Activated CD4-positive, CD25-positive, alpha-beta regulatory T cell (primary cell): ENCODE measurements at places on chromosomes 16 and 17.

GRCh38 chr17:33284022-33284421 is 9.1 kb downstream of the ASIC2 start:
- DNase-seq = no peak

DNA sequence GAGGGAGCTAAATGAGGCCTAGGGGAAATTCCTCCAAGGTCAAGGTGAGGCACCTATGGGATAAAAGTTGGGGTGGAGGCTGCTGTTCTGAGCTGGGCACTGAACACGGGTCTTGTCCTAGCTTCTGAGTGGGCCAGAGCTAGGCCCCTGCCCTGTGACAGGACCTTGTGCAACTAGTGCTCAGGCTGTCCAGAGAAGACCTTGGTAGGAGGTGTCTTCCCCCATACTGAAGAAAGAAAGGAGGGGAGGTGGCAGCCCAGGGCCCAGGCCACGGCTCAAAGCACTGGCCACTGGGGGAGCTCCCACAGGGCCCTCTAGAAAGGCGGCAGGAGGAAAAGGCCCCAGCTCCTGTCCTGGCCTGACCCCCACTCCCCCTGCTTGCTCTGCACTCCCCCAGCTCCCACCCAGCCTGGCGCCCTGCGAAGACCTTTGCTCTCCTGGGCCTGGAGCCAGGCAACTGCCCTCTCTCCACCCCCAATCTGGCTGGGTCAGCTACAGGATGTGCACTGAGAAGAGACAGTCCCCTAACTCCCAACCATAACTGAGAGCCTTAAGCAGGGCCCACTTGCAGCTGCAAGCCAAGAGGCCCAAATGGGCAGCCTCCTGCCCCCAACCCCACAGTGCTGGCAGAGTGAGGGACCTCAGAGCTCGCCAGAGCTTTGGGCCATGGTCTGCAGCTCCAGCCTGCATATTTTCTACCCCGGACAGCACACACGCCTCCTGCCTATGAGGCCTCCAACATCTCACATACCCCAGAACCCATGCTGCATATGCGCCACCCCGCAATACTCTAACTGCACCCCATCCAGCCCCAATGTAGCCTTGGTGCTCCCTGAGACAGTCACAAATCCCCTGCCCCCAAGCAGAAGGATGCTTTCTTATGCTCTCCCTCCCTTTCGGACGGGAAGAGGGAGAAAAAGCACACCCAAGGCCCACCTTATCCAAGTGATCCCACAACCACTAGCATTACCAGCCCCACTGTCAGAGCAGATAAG is 15.3 kb downstream of the HSD11B2 start:
- DNase-seq = no peak

GRCh38 chr16:78566397-78567073 is 467.1 kb downstream of the WWOX start:
- no peak for DNase-seq

DNA sequence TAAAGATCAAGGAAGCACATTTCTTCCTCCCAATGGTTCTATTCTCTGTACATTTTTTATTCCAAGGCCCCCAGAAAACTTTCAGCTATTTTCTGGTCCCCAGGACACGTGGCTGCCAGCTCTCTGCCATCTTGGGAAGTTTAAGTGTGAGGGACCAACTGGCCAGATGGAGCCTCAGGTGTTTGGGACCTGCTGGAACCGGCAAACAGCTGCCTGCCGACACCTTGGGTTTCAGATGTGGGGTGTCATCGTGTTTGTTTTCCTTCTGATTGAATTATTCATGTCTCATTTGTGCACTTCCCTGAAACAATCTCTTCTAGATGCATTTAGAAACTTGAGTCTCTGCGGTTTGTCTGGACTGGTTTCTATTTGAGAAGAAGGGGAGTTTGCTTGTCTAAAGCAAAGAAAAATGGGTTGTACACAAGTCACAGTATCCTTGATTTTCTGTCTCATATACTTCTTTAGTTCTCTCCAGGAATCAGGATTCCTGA is 386.5 kb downstream of the SLC39A11 start:
- DNase-seq = no peak

DNA sequence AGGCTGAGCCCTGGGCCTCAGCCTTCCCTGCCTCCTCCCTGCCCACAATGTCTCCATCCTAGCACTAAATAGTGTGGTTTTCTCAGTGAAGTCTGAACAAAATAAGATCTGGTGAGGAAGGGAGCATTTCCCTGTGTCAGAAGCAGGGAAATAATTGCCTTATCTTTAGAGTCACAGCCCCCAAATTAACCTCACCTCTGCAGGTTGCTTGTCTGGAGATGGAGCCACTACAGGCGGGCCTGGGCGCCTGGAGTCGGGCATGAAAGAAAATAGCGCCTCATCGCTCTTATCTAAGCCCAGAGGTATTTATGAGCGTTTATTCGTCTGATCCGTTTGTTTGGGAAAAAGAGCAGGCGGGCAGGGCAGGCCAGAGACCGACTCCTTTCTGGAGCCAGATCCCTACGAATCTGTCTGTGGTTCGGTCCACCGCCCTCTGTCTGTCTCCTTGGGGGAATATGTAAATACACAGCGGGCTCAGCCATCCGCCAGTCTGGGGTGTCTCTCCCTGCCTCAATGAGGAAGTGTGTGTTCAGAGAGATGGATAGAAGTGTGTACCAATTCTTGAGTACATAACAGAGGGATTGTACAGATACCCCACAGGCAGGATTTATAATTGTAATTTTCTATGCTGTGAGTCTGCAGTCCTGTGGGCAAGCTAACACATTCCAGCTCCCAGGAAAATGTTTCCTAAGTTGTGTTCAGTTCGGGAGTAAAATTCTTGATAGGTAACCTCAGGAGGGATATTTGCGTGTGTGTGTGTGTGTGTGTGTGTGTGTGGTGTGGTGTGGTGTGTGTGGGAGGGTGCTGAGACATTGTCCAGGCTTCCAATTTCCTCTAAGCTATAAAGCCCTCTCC is 4.3 kb downstream of the HOXB6 start:
- no peak for DNase-seq

DNA sequence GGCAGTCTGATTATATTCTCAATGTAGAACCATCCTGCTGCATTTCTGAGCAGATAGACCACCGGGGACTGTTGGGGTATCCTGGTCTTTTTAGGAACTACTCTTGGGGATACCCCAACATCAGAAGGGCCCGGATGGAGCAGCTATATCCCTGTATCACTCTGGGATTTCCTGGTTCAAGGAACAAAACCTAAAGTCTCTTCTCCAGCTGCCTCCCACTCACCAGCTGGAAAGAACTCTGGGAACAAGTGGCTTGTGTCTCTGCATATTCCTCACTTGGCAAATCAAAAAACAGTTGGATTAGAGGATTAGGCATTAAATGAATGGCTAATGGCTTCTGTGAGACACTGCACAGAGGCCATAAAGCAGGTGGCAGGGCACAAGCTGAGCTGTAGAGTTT is 62.3 kb upstream of the HS3ST2 start:
- no peak for DNase-seq

DNA sequence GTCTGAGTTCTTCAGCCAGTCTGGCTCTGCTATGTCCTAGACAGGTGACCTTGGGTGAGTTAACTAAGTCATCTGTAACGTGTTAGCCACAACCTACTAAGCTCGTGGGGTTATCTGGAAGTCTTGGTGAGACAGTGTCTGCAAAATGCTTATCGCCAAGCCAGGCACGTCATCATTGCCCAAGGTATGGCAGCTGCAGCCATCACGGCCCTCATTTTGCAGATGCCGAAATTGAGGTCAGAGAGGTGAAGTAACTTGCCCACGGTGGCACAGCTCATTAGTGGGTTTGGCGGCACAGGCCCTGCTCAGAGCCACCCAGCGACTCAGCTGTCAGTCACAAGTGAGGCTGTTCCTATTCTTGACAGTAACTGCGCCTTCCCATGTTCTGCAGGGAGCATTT is 79.8 kb downstream of the CMIP start:
- DNase-seq = no peak

DNA sequence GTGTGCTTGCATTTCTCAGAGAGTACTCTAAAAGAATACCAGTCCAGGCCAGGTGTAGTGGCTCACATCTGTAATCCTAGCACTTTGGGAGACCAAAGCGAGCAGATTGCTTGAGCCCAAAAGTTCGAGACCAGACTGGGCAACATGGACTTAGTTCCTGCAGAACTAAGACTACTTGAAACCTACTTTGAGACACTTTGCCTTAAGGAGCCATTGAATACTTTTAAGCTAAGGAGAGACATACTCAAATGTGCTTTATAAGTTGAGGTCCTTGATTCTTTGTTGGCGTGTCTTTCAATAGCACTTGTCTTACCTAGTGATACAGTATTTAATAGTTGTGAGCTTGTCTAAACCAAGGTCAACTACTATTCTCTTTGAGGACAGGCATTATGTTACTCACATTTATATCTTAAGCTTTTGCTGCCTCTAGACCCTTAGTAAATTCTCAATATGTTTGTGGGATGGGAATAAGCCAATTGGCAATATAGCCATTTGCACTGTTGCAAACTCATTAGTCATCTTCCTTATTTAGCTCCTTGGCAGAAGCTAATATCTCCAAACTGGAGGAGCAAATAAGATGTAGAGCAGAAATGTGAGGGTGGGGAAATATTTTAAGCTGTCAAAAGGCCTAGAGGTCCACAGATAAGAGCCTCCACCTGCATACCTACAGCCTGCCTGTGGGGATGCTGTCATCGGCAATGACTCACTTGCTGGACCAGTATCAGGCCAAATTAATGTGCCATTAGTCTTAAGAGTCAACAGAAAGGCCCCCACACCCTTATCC is 16.3 kb downstream of the SCPEP1 start:
- DNase-seq = no peak

GRCh38 chr17:40322358-40323315 is 13.7 kb downstream of the RARA start:
- DNase-seq = peak; percentile 74

- no peak for DNase-seq
These were observed 1.1 kb downstream of the IRX6 start for GRCh38 chr16:55325080-55325447.

- DNase-seq = no peak
These were observed 44.0 kb downstream of the UBN1 start for GRCh38 chr16:4891097-4891885.

GRCh38 chr16:66422366-66422765 is 4.7 kb upstream of the BEAN1 start:
- no peak for DNase-seq

GRCh38 chr17:30605027-30605426 is 127.8 kb downstream of the GOSR1 start:
- no peak for DNase-seq

GRCh38 chr17:32876417-32877163 is at the start of gene MYO1D:
MYO1D (minus strand) TSS chr17:32877124; CDS start chr17:32876872, 252 bp downstream.
- peak; percentile 32 for DNase-seq

- no peak for DNase-seq
These were observed 19.4 kb downstream of the CIAPIN1 start for GRCh38 chr16:57427824-57428223.

- DNase-seq = no peak
These were observed 723.8 kb downstream of the CDH11 start for GRCh38 chr16:64397945-64398508.

DNA sequence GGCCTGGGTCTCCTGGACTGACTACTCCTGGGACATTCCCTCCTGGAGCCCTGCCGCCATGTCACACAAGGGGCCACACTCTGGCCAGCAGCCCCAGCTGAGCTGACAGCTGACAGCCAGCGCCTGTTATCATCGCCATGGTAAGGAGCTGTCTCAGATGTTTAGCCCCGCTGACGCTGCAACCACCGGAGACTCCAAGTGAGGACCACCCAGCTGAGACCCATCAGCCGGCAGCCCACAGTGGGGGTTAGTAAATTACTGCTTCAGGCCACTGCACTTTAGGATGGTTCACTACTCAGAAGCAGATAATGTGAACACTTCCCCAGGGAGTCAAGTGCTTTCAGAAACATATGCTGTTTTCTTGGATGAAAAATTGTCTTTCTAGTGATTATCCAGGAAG is 14.6 kb upstream of the SPHK1 start:
- no peak for DNase-seq

GRCh38 chr16:65621640-65622039 is 499.8 kb upstream of the CDH11 start:
- DNase-seq = no peak

DNA sequence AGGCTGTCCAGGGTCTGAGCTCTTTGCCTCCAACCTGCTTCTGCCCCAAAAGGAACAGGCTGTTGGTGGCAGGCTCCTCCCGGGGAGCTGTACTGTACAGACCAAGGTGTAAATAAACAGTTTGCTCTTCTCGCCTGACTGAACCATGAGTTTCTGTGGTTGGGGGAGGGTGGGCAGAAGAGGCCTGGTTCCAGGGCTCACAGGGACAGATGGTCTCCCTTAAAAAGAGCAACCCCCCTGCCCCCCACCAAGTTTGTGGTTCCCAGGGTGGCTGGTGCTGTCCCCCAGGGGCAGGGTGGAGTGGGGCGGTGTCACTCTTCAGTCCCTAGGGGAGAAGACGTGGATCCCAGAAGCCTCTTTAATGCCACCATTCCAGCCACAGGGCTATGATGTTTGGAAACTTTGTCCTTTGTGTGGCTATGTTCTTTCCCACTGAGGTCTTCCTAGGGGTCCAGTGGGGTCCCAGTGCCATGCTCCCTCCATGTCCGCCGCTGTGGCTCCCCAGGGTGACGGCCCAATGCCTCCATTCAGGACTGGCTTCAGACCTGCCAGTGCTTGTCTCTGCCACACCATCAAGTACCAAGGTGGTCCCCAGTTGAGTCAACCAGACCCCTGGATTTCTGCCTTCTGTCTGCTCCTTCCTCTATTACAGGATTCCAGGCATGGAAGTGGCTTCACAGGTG is 146.7 kb downstream of the RAB11FIP4 start:
- DNase-seq = no peak

- no peak for DNase-seq
These were observed 7.1 kb downstream of the NAGPA start for GRCh38 chr16:5026664-5027063.

DNA sequence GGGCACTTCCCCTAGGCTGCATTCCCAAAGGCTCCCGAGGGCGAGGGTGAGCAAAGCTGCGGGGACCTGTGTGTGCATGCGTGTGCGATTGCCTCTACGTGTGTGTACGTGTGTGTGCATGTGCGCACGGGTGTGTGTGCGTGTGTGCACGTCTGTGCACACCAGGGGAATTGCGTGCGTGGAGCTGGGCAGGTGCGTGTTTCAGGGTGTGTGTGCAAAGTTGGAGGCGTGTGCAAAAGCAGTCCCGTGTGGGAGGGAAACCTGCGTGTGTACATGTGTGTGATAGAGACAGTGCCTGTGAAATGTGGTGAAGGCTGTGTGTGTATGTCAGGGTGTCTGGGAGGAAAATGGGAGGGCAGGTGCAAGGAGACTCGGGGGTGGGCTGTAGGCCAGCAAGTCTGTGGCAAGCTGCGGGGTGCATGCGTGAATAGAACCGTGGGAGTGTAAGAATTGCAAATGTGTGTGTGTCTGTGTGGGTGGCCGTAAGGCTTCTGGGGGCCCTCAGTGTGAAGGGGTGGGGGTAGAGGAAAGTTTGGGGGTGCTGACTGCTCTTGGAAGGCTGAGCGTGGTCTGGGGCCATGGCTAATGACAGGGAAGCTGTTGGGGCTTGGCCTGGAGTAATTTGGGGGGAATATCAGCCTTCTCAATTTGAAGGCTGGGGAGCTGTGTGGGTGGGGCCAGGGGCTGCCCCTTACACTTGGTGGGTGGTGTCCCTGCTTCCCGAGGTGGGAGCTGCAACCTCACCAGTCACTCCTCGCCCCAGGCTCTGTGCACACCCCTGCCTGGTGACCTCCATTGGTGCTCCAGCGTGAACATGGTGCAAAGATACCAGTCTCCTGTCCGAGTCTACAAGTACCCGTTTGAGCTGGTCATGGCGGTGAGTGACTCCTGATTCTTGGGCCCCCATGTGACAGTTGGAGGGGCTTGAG is 644 bp downstream of the SEC14L5 start:
- no peak for DNase-seq

- DNase-seq = no peak
These were observed 1.3 kb downstream of the USP36 start for GRCh38 chr17:78839235-78839761.
